Right atrium auricular region (tissue), 2 donors: ENCODE measurements at places on chromosomes 2 and 18. TPM values are rescaled to one million over a fixed set of nuclear protein-coding genes. Genes with fewer than 3 reads are reported as not detected.

RTP5 gene
- not detected for total RNA-seq

HRH4 gene
- not detected for total RNA-seq

SERPINB4 gene
- not detected for total RNA-seq

SERPINB13 gene
- total RNA-seq: not detected

CPLX4 gene
- not detected for total RNA-seq

SLC1A4 gene
- total RNA-seq: 2.2 TPM

XRCC5 gene
- 93.7 TPM for total RNA-seq

LCT gene
- not detected for total RNA-seq

STEAP3 gene
- total RNA-seq: 8.2 TPM

SPC25 gene
- total RNA-seq: not detected

MC5R gene
- total RNA-seq: not detected

STRN gene
- 29.2 TPM for total RNA-seq

GRCh38 chr2:157625296-157625695 lies 3.4 kb downstream of the ACVR1C start:
- DNase-seq: no peak

DNA sequence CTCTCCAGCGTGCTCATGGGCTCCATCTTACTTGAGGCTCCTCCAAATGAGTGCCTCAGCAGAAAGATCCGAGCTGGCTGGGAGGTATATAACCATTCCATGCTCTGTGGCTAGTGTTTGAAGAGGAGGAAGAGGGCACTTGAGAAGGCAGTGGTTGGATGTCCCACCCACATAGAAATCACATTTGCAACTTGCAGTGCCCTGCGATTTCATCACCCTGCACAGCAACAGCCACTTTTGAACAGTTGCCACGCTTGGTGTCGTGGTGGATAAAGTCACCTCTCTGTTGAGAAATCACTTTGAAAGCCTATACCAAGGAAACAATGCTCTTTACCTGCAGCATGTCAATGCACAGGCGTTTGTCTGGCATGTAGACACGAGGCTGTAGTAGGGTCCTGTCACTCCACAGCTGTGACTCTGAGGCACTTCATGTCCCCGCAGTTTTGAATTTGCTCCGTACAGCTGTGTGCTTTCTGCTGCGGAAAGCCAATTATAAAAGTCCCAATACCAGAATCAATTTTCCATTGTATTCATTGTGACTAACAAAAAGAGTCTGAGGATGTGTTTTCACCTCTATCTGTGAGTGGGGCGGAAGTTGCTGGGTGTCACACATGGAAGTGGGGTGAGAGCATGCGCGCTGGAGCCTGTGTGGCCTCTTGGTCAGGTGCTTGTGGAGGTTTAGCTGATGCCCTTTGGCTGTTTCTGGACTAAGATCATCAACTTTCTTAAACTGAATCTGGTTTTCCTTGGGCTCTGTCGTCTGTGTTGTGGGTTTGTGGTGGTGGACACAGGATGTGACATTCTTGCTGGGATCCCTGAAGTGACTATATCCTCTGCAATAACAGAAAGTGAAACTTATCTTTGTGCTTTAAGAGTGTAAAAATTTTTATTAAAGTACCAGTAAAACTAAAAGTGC lies 2.8 kb downstream of the CNDP2 start:
- DNase-seq: no peak

- DNase-seq: no peak
These were observed 1.4 kb downstream of the CEP76 start for GRCh38 chr18:12701161-12701560.

GRCh38 chr2:58107803-58108710 lies 61.5 kb downstream of the VRK2 start:
- DNase-seq: no peak

DNA sequence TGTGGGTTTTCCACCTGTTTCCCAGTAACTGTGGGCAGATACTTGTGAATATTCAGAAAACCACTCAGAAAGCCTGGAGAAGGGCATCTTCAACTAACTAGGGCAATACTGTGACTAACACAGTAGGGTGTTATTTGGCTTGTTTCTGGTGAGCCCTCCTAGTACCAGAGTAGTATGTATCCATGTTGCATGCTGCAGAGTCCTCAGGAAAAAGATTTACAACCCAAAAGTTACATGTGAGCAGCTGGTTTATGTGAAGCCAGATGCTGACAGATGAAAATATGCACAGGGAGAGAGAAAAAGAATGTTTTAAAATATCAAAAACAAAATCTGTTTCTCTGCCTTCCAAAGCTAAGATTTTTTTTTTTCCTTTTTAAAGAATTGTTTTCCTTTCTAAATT lies 333.2 kb upstream of the UBE2E3 start:
- no peak for DNase-seq

DNA sequence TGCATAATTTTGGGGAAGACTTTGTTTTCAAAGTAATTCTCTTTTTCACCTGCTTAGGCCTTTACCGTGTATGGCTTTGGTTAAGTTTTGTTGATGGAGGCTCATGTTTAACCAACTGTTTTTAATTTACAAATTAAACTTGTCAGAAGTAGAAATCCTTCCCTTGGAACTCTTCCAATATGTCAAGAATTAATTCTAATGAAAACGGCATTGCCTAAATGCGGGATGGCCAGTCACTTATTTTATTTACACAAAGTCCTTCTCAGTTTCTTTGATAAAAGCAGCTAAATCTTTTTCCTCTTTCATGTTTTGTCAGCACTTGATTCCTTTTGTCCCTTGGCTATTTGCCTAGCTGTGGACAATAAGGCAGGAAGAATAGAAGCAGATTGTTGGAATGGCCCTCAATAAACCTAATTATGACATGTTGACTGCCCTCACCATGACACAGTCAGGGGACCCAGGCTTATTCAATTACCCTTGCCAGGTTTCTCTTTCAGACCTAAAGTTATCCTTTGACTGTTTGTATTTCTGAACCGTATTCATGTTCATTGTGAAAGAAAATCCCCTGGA lies 26.3 kb downstream of the PAX3 start:
- DNase-seq: no peak

DNA sequence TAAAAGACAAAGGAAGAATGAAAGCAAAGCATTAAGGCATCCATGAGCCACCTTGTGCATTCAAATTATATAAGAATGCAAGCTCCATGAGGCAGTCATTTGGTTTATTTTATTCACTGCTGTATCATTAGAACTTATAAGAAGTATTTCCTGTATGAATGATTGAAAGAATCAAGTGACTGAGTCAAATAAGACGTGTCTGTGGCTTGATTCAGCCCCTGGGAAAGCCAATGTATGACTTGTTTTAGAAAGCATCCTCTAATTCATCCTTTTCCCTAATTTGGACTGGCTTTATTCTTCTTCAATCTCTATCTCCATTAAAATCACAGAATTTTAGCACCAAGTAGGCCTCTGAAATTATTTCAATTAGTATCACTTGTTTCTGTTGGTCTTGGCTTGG lies 461.1 kb downstream of the LPIN1 start:
- no peak for DNase-seq

DNA sequence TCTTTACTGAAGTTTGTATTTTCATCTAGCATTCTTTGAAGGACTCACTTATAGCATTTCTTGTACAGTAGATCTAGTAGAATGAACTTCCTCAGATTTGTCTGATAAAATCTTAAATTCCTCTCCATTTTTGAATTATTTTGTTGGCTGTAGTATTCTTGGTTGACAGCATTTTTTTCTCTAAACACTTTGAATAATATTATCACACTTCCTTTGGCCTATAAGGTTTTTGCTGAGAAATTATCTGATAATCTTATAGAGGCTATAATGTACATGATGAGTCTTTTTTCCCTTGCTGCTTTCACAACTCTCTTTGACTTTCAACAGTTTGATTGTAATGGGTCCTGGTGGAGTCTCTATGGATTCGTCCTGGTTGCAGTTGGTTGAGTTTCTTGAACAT lies 169.5 kb downstream of the NOL4 start:
- no peak for DNase-seq

- DNase-seq: no peak
These were observed 6.4 kb upstream of the IMP4 start for GRCh38 chr2:130336150-130336876.

- DNase-seq: peak; percentile 30
These were observed 141.1 kb upstream of the COPS8 start for GRCh38 chr2:236944561-236944960.

- DNase-seq: no peak
These were observed 142.9 kb downstream of the PKP4 start for GRCh38 chr2:158599609-158600008.

DNA sequence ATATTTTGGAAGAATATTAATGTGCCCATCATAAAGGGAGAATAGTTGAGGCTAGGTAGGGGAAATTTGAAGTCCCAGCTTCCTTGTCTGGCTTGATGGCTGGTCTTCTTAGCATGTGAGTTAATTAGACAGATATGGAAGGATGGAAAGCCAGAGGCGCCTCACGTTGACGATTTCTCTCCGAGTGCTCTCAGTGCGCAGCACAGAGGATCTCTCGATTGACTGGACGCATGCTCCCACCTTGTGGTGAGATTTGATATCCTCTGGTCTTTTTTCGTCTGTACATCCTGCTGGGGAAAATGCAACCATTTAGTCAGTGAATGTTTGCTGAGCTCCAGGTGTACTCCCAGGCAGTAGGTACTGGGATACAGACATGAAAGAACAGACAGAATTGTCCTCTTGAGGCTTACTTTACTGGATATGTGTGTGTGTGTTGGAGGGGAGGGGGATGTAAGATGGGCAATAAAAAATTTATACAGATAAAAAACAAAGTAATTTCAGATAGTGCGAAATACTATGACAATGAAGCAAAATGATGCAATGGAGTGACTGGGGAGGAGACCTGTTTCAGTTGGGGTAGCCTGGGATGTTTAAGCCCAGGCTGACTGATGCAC lies 66.9 kb upstream of the ZNG1B start:
- peak; percentile 81 for DNase-seq

DNA sequence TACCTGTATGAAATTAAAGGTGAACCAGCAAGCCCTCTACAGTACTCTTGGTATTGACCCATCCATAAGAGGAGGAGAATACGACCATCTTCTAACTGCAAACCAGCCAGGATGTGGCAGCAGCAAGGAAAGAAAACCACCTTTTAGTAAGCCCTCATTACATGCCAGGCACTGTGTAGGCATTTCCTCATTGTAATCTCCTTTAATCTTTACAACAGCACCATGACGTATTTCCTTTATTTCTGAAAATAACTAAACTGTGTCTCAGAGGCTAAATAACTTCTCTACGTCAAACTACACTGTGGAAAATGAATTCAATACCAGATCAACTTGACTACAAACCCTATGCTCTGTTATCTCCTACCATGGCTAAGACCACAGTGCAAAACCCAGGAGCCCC lies 18.2 kb downstream of the WDR35 start:
- no peak for DNase-seq

GRCh38 chr2:20391951-20392699 lies 41.5 kb upstream of the PUM2 start:
- DNase-seq: peak; percentile 50

DNA sequence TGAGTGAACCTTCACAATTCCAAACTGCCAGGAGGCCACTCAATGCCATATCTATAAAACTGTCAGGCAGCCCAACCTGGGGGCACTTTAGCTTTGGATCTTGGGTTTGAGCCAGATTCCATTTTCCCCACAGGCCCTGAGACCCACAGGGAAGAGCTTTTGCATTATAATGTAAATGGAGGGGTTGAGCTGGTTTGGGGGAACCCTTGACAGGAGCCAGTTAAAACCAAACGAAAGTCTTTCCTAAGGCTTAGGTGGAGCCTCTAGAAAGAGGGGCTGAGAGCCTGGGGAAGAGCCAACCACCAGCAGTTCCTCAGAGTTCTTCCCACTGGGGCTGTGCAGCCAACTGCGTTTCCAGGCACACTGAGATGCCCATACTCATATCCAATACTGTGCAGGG lies 42.7 kb downstream of the BCL11A start:
- DNase-seq: no peak

DNA sequence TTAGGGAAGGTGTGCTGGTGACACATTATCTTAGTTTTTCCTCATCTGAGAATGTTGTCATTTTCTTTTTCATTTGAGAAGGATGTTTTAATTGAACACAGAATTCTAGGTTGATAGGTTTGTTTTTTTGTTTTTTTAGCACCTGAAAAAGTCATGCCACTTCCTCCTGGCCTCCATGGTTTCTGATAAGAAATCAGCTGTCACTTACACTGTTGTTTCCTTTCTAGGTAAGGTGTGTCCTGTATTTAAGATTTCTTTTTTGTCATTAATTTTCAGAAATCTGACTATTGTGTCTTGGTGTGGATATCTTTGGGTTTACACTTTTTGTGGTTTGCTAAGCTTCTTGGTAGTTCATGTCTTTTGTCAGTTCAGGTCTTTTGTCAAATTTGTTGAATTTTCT lies 99.3 kb downstream of the ROCK1 start:
- no peak for DNase-seq

DNA sequence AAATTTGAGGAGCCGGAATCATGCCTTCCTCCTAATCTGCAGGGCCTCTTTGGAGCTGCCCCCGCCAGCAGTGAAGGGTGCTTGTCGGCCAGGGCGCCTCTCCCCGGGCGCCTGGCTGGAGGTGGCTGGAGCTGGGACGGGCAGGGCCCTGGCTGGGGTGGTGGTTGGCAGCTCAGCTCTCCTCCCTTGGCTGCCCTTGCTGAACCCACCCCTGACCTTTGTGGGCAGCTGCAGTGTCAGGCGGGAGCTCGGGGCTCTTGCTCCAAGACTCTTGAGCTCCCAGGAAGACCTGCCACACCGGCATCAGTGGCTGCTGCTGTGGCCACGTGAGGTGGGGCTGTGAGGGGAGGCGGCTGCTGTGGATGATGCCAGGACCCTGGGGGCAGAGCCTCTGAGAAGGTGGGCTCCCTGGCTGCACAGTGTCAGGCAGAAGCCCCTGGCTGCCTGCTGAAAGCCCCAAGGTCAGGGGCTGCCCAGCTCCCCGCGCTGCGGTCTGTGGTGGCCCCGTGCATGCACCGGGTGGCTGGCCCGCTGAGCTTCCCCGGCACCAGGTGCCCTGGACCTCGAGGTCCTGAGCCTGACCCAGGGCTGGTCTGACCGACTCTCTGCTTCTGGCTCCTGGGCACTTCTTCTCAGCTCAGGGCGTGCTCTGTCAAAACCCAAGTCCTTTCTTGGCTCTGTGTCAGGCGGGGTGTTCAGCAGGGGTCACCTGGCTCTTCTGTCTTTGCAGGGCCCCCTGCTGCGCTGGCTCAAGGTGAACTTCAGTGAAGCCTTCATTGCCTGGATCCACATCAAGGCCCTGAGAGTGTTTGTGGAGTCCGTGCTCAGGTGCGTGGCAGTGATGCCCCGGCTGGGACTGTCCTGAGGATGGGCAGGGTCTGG lies 34.5 kb downstream of the PDIA6 start:
- no peak for DNase-seq

- no peak for DNase-seq
These were observed 10.2 kb upstream of the CNDP1 start for GRCh38 chr18:74524097-74524496.

GRCh38 chr2:237695201-237695780 lies 67.9 kb downstream of the LRRFIP1 start:
- no peak for DNase-seq

GRCh38 chr2:239471011-239471792 lies 70.4 kb upstream of the HDAC4 start:
- no peak for DNase-seq

- no peak for DNase-seq
These were observed 706.5 kb upstream of the FAM98A start for GRCh38 chr2:34305587-34305986.

DNA sequence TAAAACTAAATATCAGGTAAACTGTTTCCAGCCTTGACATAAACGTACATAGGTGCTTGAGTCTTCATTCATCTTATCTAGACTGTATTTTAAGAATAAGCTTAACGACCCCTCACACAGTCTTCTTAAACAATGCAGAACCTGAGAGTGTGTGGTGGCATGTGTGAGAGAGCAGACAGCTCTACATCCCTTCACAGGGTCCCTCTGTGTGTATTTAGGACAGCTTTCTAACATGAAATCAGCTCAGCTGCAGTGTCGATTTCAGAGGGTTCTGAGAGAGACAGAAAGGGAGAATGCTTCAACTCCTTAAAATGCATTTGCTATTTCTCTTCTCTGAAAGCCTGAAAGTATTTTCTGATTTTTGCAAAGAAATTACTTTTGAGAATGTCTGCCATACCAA lies 185.2 kb downstream of the GRB14 start:
- DNase-seq: no peak
